NCI-H2029 treated with DMSO at 0.1 percent for 48 hours (cell line): ENCODE measurements at places on chromosomes 7 and 10.

DNA sequence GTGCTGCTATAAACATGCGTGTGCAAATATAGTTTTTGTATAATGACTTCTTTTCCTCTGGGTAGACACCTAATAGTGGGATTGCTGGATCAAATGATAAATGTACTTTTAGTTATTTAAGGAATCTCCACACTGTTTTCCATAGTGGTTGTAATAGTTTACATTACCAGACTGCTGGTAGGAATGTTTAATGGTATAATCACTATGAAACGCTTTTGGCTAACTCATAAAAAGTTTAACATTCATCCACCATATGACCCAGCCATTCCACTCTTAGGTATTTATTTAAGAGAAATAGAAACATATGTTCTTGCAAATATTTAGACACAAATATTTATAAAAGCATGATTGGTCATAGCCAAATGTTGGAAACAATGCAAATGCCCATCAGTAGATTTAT, 32.1 kb upstream of the TFEC start:
- DNase-seq: no peak

DNA sequence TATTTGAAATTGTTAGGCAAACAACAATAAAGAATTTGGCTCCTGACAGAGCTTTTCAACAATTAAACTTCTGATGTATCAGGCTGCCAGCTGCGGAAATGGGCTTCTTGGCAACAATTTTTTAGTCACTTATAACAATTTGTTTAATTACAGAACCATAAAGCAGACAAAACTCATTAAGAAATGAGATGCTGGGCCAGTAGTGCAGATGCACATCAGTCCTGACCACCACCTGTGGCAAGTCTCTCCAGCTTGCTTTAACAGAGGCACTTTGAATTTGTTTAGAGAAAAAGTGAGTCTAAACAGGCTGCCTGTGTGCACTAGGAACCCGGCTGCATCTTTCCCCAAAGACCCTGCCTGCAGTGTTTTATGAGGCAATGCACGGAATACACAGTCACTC, 1124.4 kb downstream of the NXPH1 start:
- DNase-seq: no peak

DNA sequence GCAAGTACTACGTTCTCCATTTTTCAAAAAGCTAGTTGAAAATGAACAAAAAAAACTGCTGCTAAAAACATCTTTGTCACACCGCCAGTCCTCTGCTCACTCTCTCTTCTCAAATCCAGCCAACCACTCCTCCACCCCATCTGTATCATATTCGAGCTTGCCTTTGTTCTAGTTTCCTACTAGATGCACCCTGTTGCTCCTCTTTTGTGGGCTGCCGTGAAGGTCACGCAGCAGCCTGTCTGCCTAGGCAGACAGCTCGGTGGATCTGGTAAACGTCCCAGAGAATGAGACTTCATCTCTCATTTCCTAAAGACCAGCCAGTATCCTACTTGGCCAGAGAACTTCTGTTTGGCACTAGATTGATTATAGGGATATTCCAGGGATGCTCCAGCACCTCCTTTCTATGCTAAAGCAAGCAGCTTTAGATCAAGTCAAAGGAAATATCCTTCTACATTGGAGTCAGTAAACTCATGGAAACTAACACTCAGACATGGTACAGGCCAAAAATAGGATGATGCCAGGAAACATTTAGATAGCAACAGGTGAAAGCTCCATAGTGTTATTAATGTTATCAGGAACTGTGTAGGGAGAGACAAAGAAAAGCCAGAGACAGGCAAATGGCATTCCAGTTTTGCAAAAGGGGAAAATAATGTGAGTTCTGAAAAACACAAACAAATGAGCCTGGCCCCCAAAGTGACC, 8.7 kb upstream of the PLXNA4 start:
- DNase-seq: no peak

DNA sequence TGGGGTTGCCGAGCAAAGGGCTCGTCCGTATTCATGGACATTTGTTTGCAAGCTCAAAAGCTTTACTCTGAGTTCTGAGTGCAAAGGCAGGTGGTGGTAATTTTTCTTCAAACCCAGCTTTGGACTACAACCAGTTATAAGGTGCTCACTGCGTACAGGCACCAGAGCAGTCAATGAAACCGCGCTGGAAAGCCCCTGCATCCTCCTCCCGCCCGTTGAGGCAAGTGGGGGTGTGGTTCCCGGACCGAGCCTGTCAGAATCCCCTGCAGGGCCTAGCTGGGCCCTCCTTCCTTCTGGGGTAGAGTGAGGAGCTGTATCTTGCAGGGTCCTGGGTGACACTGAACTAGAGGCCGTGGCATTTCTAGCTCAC, 22.3 kb downstream of the AMZ1 start:
- DNase-seq: no peak

DNA sequence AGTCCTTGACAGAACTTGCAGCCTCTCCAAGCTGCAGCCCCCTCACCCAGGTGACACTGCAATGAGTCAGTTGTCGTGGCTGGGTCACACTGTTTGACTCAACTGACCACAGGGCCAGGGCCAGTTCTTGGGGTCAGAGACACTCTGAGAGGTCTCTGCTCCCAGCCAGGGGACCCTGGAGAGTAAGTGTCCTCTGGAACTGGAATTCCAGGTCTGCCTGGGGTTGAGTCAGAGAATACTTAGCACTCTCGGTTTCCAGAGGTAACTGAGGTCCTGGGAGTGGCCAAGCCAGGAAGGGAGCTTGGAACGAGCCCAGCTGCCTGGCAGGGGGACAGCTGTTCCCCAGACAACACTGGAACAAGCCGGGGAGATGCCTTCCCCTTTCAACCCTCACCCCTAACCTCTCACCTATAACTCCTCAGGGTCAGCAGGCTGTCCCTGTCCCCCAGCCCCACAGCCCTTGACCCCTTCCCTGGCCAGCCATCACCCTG, 2.2 kb upstream of the MYL10 start:
- DNase-seq: no peak

GRCh38 chr7:148911626-148912025, 27.5 kb upstream of the EZH2 start:
- DNase-seq: no peak

DNA sequence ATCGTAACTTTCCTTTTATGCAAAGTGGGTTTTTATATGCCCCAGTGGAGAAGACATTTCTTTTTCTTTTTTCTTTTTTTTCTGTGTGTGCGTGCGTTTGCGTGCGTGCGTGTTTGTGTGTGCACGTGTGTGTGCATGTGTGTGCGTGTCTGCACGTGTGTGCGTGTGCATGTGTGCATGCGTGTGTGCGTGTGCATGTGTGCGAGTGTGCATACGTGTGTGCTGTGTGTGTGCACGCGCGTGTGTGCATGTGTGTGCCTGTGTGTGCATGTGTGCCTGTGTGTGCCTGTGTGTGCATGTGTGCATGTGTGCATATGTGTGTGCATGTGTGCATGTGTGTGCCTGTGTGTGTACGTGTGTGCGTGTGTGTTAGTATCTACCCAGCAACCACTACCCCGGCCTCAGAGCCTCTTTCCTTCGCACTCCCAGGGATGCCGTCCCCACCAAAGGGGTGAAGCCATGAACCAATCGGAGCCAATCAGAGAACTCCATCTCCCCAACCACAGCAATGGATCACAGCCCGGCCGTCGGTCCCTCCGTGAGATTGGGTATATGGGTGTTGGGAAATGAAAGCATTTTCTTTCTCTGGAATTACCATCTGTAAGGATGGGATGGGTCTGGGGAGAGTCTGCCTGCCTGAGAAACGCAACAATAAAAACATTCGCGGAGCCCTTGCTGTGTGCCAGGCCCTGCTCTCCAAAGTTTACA, 92.3 kb downstream of the ELFN1 start:
- DNase-seq: no peak

GRCh38 chr7:64893401-64893800, 9.7 kb upstream of the ZNF273 start:
- DNase-seq: no peak

- no peak for DNase-seq
Measured at GRCh38 chr7:44223362-44224079, 22.7 kb downstream of the YKT6 start.

GRCh38 chr7:158422887-158423560, 164.6 kb downstream of the PTPRN2 start:
- DNase-seq: no peak

GRCh38 chr10:131019696-131020095, 291.8 kb downstream of the TCERG1L start:
- no peak for DNase-seq

GRCh38 chr10:90175161-90175681, 473.8 kb downstream of the KIF20B start:
- no peak for DNase-seq

GRCh38 chr7:74026903-74027682, 880 bp upstream of the ELN start:
- no peak for DNase-seq

DNA sequence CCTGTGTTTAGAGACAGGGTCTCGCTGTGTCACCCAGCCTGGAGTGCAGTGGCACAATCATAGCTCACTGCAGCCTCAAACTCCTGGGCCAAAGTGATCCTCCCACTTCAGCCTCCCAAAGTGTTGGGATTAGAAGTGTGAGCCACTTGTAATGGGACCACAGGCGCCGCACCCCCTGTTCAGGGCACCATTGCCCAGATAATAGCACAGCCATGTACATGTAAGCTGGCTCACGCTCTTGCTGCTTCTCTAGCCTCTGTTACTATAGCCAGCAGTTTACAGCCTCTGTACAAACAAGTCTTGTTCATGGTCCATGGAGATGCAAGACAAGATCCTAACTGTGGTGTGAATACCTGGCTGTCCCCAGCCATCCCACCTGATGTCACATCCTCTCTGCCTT, 4.2 kb upstream of the MLXIPL start:
- DNase-seq: no peak

GRCh38 chr7:71548746-71549145, 416.8 kb downstream of the GALNT17 start:
- DNase-seq: no peak

- DNase-seq: no peak
Measured at GRCh38 chr7:5693529-5693928, 87.9 kb downstream of the RNF216 start.

DNA sequence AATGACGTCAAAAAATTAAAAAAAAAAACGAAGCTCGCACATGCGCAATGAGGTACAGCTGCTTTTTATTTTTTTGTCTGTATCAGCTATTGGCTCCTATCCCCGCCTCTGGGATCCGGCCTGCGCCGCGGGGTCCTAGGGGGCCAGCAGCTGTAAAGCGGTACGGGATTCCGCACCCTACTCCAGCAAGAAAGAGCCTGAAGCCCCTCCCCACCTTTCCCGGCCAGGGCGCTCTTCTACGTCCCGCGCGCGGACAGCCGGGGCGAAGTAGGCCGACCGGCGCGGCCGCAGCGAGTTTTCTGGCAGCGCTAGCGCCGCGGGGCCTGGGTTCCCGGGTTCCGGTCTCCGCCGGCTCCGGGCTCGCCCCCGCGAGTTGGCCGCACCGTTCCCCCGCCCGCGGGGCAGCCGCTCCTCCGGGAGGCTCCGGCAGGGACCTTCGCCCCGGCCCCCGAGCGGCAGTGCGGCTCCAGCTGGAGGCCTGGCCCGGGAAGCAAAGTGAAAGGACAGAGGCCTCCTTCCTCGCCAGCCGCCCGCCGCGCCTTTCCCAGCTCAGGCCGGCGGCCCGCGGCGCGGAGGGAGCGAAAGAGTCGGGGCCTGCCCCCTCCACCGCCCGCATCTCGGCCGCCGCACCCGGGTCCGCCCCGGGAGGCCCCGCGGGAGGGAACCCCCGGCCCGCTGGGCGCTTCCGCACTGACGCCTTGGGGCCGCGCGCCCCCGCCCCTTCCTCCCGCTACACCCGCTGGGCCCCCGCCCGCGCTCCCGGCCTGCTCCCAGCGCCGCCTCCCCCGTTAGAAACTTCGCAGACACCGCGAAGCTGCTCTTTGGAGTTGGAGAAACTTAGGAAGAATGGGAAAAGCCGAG, 4.7 kb upstream of the SPAG6 start:
- DNase-seq: no peak

- no peak for DNase-seq
Measured at GRCh38 chr7:80589631-80590030, 48.8 kb upstream of the CD36 start.

- no peak for DNase-seq
Measured at GRCh38 chr7:31734456-31734855, 47.4 kb downstream of the PPP1R17 start.

- peak; percentile 26 for DNase-seq
Measured at GRCh38 chr7:93601363-93601762, 26.8 kb upstream of the CALCR start.

GRCh38 chr10:33655165-33655815, 320.8 kb upstream of the NRP1 start:
- no peak for DNase-seq

GRCh38 chr10:11112718-11113117, 95.0 kb downstream of the CELF2 start:
- no peak for DNase-seq

GRCh38 chr10:74047304-74047703, 49.4 kb downstream of the VCL start:
- no peak for DNase-seq

DNA sequence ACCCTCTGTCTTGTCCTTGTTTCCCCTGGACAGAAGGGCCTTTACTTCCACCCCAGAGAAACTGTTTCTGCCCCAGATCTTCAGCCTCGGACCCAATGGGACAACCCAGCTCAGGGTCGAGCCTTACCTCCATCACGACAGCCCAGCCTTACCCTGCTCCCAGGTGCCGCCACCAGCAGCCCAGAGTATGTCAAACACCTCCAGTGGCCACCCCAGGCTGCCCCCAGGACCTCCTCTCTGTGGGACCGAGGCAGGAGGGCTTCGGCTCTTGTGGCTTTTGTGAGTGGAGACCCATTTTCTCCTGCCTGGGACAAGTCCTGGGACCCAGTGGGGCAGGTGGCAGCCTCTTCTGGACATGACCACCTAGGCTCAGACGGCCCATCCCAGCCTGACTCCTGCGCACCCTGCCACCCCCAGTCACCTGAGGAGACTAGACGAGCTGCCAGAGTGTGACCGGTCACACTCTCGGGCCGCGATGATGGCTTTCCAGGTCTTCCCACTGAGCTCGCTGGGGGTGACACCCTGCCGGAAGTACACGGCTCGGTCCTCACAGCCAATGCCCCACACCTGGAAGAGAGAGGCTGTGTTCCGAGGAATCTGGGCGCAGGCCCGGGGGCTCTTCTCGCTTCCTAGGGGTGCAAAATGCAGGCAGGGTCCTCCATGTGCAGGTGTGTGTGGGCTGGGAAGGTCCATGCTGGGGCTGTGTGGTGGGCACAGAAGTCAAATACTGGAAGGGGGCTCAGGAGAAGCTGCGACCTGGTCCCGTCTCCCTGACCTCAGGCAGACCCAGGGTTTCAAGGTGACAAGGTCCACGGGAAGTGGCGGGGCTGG, 15.5 kb downstream of the TECPR1 start:
- DNase-seq: no peak

DNA sequence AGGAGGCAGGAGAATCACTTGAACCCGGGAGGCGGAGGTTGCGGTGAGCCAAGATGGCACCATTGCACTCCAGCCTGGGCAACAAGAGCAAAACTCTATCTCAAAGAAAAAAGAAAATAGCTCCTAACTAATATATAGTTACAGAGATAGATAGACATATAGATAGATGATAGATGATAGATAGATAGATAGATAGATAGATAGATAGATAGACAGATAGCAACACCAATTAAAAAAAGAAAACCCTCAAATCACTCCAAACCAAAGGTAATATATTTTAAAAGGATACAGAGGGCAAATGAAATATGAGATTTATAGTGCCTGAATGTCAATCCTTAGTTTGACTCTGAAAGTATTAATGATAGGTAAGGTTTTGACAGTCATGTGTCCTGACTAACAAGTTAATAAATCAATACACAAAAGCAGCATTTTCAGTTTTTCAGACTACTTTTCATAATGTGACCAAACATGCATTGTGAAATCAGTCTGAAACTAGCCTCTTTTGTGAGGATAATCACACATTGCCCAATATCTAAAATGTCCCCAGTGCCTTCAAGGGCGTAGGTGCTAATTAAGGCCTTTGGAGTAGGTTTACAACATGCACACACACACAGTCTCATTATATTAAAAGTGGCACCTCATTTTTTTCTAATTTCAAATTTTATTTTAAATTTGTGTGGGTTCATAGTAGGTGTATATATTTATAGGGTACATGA, 61.2 kb downstream of the BPGM start:
- no peak for DNase-seq
